ENCODE measurements at places on chromosomes 11 and 22. TPM values are rescaled to one million over a fixed set of nuclear protein-coding genes. Genes with fewer than 3 reads are reported as not detected.
A peak's percentile ranks its signal among the peaks of the same experiment; 100 is the strongest.

DNA sequence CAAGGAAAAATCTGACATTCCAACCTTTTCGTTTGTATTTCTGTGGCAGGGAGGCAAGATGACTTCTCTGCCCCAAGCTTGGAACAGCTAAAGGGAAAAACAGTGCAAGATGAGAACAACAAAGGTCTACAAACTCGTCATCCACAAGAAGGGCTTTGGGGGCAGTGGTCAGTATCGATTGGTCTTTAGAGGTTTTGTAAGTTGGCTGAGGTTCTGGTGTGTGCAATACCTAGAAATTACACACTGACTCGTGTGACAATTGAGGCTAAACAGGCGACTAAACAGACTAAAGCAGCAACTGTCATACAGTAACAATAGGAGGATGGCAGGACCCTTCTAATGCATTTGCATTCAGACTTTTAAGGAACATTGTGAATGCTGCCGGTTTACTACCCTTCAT is 994 bp downstream of the DEPDC5 start:
- no peak for DNase-seq

C11orf52 gene
- total RNA-seq: 0.48 TPM

- DNase-seq: no peak
Measured at GRCh38 chr22:37499789-37500540, 13.8 kb upstream of the MFNG start.

GRCh38 chr11:105109855-105110687 is 29.5 kb downstream of the CARD18 start:
- DNase-seq: peak; percentile 12

DNA sequence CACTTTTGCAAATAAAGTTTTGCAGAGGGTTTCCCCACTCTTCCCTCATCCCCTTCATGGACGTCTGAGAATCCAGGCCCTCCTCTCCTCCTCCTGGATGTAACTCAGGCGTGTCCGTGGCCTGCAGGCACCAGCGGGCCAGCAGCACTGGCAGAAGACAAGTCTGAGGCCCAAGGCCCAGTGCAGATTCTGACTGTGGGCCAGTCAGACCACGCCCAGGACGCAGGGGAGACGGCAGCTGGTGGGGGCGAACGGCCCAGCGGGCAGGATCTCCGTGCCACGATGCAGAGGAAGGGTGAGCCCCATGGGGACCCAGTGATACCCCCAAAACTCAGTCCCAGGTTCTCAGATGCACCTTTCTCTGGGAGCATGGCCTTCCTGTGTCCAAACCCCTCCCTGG is 14.4 kb downstream of the TUB start:
- DNase-seq: no peak

ARHGAP1 gene
- total RNA-seq: 268 TPM

GRCh38 chr11:72582206-72583176 is 91.7 kb downstream of the PDE2A start:
- no peak for DNase-seq

DNA sequence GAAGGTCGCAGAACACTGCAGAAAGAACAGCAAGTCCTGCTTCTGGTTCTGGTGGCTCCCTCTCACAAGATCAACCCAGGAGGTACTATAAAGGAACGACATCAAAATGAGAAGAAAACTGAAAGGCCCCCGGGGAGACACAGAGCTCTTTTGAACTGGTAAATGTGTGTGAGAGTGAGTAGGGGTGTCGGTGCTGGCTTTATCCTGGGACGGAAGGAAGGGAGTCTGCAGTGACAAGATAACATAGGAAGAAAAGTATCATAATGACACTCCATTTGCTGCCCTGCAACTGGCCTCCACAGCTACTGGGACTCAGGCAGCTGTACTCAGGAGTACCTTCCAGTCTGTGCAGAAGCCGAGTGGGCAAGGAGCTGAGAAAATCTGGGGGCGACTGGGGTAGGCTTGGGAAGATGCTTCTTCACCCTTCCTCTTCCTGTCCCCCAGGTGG is 60.9 kb downstream of the ENTHD1 start:
- no peak for DNase-seq

AIFM3 gene
- total RNA-seq: 1.1 TPM

Measured in heart right ventricle (tissue), 16 donors.